ENCODE measurements at places on chromosomes 2 and 18.
A peak's percentile ranks its signal among the peaks of the same experiment; 100 is the strongest.

- DNase-seq = no peak
Measured at GRCh38 chr2:219615894-219616293, 11.5 kb upstream of the SLC4A3 start.

- DNase-seq = no peak
Measured at GRCh38 chr2:16318474-16319195, 347.0 kb downstream of the CYRIA start.

DNA sequence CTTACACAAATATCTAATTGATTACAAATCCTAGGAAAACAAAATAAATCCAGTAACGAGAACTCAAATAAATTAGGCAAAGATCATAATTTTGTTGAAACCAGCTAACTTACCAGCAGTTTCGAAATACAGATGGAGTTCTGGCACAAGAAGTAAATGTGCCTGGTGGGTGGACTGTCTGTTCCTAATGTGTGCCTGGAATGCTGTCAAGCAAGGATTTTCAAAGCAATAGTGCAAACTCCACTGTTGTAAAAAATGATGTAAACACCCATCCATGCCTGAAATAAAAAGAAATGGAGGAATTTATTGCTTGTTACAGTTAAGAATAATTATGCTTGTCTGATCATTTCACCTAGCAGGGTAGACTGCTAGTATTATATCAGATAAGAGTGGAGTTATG is 423.9 kb upstream of the MAP2 start:
- DNase-seq = no peak

GRCh38 chr2:50749216-50749615 is 282.7 kb downstream of the NRXN1 start:
- no peak for DNase-seq

DNA sequence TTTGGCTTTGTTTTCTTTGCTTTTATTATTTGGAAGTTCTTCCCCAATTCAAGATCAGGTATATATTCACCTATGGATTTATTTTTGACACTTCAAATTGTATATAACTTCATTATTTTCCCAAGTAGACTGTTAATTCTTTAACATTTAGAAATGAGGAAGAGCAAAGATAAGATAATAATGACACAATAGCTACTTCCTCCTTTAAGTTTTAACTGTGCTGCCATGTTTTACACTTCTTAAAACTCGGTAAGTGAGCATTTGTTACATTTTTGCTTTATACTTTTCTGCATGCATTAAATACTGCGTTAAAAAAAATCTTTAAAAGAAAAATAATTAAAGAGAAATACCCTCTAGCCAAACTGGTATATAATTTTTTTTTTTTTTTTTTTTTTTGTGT is 32.5 kb downstream of the SLC66A3 start:
- no peak for DNase-seq

DNA sequence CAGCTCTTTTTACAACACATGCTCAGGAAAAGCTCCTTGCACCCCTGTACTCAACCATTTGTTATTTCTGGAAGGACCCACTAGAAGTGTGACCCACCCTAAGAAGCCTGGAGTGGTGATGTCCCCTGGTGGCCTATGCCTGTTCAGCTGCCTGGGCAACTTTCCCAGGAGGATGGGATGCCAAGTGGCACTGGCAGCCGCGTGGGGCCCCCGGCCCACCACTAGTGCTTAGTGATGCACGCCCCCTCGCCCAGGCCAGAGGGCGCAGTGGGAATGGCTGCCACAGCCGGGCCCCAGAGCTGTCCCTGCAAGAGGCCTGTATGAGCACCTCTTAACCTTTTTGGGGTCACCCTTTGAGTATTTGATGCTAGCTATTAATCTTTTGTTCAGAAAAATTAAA is 18.1 kb downstream of the IMPA2 start:
- DNase-seq = no peak

GRCh38 chr18:2968606-2969005 is 44.3 kb downstream of the LPIN2 start:
- DNase-seq = no peak

DNA sequence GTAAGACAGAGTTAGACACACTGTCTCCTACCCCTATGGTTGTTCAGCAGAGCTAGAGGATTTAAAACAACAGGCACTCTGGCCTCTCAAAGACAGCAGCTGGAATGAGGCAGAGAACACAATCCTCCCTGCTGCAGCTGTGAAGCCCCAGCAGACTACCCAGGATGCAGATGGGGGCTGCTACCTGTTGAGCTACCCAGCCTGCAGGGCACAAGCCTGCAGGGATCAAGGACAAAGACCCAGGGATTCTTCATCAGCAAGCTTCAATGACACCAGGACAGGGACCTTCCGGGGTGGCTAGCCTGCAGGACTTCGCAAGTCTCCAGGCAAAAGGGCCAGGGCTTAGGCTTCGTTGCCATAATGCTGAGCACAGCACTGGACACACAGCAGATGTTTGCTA is 27.2 kb downstream of the GALNT14 start:
- no peak for DNase-seq

DNA sequence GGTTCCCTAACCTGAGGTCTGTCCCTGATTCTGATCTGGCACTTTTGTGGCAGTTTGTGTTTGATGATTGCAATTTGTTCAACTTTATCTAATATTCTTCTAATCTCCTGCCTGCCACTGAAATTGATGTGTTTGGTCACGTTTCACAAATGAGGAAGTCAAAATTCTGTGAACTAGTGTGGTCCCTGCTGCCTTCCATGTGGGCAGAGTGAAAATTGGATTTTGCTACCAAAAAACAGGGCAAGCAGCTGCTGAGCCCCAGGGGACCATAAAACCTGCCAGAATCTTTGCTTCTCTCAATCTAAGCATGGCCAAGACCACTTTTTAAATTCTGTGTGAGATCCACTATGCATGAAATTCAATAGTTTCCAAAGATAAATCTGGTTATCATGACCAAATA is 195.5 kb upstream of the CYRIA start:
- no peak for DNase-seq

DNA sequence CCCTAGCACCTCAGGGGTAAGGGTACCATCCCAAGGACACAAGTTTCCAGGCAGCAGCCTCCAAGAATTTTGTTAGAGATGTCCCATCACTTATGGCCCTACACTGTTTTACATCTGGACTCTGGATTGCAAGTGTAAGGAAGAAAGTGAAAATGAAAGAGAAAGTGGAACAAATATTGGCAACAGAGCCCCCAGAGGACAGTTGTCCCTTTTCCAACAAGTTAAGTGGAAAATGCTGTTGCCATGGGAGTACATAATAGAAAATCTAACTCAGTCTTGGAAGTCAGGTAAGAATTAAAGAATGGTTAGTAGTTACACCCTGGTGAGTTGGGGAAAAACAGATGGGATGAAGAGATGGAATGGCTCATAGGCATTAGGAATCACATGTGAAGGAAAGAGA is 50.6 kb downstream of the TTC21B start:
- DNase-seq = no peak

GRCh38 chr18:23798249-23798648 is 109.0 kb downstream of the LAMA3 start:
- DNase-seq = no peak

DNA sequence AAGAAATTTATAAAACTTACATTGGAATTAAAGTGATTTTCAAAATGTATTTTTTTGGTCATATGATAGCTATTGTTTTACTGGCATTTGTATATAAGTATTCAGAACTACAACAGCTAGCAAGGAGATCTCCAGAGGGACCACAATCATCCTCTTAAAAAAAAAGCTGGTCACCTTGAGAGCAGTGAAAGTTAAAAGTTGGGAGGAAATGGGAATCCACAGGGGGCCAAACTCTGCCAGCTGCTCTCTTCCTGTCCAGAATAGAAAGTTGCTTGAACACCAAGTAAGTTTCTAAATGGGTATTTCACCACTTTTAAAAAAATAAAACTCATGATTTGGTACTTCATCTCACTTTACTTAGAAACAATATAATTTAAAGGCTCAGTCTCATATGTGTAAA is 1025.1 kb downstream of the LRP1B start:
- DNase-seq = no peak

GRCh38 chr2:184611361-184612085 is 13.2 kb downstream of the ZNF804A start:
- no peak for DNase-seq

DNA sequence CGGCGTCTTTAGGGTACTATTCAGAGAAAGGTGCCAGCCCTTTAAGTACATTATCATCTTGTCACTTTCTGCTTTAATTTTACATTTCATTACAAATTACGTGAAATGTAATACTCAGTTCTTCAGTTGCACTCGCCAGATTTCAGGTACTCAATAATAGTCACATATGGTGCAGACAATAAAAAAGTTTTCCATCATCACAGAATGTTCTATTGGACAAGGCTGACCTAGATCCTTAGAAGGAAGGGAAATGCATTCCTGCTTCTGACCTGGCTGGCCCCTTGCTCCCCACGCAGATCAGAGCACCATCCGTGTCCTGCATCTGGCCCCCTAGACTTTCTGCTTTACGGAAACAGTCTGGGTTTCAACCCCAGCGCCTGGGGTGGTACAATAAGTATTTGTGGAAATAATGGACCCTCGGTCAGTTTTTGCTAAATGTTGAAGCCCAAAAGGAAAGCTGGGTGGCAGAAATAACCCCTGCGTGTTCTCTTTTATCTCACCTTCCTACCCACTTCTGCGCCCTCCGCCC is 681 bp upstream of the C2orf72 start:
- no peak for DNase-seq

- peak; percentile 54 for DNase-seq
Measured at GRCh38 chr2:239162976-239163687, 237.7 kb downstream of the HDAC4 start.

DNA sequence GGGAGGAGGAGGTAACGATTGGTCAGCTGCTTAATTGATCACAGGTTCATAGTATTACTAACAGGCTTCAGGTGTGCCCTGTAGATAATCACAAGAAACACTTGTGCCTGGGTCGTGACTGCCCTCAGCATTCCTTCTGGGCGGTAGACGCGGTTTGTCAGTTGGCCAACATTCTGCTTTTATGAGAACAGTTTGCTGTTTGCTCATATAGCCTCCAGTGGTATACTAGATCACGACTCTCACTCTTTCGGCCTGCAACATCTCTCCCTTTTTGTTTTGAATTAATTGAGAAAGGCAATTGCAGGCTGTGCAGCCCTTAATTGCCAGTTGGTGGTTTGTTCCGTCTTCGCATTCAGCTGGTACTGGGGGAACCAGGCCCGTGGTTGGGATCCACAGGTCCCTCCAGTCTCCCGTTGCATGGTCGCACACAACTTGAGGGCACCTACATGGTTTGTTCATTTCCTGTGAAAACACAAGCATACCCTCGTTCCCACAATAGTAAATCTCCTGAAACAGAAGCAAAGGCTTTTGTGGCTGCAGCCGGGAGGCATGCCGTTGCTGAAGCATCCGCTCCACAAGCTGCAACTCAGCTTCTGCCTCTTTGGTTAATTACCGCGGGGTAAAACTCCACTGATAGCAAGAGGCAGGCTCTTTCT is 30.3 kb upstream of the GPR17 start:
- DNase-seq = no peak

GRCh38 chr2:81481994-81482368 is 1177.4 kb upstream of the LRRTM1 start:
- DNase-seq = no peak

DNA sequence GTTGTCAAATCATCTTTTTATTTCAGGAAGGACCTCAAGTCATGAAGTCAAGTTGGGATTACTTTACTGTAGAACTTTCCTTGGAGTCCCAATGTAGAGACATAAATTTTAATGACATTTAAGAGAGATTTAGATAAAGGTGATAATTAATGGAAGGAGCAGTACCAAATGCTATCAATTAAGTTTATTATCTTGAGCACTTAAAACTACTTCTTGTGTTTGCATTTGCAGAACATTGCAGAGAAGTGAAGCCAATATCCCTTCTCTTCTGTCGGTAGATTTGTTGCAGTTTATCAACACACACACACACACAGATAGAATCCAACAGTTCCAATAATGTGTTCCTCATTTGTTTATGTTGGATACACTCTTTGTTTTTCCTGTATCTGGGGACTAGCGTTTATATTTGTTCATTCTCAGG is 570.7 kb downstream of the EPHA4 start:
- no peak for DNase-seq

GRCh38 chr18:9697121-9697520 is 11.0 kb upstream of the RAB31 start:
- no peak for DNase-seq

DNA sequence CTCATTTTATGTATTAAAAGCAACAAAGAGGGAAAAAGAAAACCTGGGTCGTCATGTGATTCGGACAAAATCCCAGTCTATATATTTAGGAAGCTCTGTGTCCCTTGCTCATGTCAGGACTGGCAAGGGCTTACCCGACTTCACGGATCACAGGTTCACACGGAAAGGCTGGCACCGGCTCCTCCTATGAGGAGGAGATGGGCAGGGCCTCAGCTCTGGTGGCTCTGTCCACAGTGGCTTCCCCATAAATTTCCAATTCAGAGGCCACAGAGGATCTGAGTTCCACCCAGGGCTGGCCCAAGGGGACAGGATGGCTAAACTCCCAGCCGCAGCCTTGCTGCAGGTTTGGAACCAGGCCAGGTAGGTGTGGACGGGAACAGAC is 186.8 kb downstream of the BCL2 start:
- peak; percentile 87 for DNase-seq

Data from right lobe of liver (tissue), 6 donors.